ENCODE measurements at places on chromosomes 13 and 19.

DNA sequence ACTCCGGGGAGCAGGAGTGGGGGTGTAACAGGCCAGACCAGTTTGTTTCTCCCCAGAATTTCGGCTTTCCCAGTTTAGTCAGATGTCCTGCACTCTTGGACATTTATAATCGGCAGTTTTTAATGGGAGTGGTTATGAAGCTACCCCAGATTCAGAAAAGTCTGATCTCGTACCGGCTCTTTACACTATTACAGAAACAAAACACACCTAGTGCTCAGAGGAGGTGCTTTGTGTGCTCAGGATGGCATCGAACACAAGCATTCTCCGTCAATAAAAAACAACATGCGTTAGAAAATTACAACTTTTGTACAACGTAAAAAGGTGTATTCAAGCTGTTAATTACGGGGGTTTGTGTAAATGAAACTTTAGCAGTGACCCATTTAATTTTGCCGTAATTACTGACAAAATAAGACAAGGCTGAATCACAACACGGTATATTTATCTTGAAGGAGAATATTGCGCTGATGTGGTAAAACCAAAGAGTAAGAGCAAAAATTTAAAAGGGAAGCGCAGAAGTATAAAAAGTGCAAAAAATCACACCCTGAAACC lies 6.6 kb upstream of the SOX1 start:
- no peak for DNase-seq

GRCh38 chr13:46759846-46760245 lies 37.1 kb downstream of the ESD start:
- DNase-seq, result no peak

- no peak for DNase-seq
These were observed 25.5 kb downstream of the FGF14 start for GRCh38 chr13:102376318-102376717.

DNA sequence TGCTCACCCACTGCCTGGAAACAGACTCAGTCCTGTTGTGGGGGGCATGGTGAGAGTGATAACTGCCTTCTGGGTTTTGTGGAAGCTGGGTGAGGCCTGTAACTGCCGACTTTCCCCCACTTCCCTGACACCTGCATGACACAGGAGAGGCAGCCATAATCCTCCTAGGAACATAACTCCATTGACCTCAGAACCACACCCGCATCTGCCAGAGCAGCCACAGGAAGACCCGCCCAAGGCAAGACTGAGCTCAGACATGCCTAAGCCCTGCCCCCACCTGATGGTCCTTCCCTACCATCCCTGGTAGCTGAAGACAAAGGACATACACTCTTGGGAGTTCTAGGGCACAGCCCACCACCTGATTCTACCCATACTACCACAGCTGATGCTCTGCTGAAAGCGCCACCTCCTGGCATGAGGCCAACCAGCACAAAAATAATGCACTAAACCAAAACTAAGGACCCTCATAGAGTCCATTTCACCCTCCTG lies 326.7 kb downstream of the RBM26 start:
- no peak for DNase-seq

DNA sequence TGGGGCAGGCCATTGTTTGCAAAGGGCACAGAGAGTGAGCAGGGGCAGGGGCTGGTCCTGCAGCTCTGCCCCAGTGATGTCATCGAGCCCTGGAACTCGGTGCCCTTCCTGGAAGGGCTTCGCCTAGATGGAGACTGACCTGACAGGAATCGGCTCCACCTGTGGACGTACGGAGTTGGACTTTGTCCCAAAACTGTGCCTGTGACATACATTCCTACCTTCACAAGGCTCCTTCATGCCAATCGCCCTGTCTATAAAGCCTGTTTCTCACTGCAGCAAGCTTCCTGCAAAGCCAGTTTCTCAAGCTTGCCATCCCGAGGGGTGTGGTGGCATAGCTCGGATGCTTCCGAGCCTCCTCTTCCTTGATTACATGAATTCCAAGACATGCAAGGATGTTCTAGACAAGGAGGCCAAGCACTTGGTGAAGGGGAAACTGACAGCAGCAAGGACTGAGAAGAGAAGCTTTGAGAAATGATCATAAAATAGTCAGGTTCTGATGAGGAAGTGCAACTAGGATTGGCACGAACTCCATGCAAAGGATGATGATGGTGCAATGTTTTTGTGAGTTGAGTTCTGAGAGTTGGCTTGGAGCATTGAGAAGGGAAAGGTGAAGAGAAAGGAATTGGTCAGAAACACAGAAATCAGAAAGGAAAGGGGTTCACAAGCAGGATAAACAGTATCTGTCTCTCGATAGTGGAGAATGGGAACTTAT lies 73.6 kb upstream of the STK24 start:
- DNase-seq, result no peak

DNA sequence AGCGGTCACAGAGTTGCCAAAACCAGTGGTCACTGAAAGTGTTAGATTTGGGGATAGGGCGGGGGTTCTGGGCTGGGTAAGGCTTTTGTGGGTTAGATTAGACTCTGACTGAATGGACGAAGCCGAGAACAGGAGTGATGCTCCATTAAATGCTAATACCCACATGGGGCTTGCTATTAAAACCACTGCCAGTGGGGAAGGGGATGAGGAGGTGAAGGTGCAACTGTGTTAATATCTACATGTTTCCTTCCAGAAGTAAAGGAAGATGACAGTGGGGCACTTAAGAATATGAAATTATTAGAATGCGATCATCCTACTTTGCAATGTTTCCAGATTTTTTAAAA lies 573 bp upstream of the ZNF614 start:
- DNase-seq, result no peak

GRCh38 chr19:11151181-11151580 lies 4.4 kb downstream of the SPC24 start:
- DNase-seq, result no peak

GRCh38 chr13:25422153-25422552 lies 50.4 kb downstream of the ATP8A2 start:
- DNase-seq, result no peak

DNA sequence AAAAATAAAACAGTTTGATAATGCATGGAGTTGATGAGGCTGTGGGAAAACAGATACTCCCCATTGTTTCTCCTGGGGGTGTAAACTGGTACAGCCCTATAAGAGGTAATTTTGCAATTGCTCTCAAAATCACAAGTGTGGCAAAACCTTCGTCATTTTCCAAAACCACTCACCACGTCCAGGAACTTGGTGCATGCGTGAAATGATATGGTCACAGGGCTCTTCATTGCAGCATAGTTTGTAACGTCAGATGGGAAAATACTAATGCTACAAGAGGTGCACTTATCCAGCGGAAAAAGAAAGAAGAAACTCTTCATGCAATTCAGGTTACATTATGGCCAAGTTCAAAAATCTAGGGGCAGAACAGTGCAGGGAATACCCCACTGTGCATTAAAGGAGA lies 11.9 kb upstream of the PLAUR start:
- no peak for DNase-seq

- no peak for DNase-seq
These were observed 82.5 kb downstream of the KLF5 start for GRCh38 chr13:73141292-73141771.

GRCh38 chr13:31236211-31236786 lies 36.5 kb downstream of the B3GLCT start:
- no peak for DNase-seq

GRCh38 chr19:7680606-7681339 lies at the start of gene TRAPPC5:
TSS of gene TRAPPC5 (plus strand) at chr19:7680833. CDS start at chr19:7682254, 1,421 bp downstream.
- peak; percentile 95 for DNase-seq

DNA sequence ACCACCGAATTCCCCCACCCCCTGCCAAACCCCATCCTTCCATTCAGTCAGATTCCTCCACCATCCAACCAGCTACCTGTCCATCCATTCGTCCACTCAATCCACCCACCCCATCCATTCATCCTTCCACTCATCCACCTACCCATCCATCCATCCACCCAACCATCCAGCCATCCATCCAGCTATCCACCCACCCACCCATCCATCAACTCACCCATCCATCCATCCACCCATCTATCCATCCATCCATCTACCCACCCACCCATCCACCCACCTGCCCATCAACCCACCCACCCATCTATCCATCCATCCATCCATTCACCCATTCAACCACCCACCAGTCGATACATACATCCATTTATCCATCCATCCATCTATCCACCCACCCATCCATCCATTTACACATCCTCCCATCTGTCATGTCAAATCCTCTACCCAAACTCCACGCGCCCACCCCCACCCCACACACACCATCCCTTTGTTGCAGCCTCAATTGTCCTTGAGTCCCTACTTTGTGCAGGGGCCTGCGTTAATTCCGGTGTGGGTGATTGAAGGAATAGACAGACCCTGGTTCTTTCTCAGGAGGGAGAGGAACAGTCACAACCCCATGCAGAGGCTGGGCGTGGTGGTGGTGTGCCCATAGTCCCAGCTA lies 5.3 kb upstream of the SLC5A5 start:
- no peak for DNase-seq

GRCh38 chr19:35209646-35210045 lies 18.9 kb downstream of the FAM187B start:
- peak; percentile 32 for DNase-seq

DNA sequence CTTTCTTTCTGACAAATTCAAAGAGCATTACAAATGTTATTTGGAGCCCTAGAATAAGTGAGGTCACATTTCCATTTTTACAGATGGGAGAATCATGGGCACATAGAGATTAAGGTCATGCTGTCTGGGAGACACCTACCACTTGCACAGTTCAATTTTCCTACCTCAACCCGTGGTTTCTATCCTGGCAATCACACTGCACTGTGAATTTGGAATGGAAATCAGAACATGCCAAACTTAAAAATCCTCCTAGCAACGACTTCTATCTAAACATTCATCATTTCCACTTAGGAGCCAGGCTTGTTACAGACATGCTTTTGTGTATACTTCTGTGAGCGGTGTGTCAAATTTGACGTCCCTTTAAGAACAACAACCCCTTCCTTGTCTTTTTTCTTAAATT lies 251.5 kb downstream of the DNAJC15 start:
- DNase-seq, result no peak

GRCh38 chr19:16033136-16033530 lies 43.2 kb upstream of the TPM4 start:
- DNase-seq, result peak; percentile 47

GRCh38 chr13:87536899-87537298 lies 134.3 kb upstream of the SLITRK5 start:
- no peak for DNase-seq

DNA sequence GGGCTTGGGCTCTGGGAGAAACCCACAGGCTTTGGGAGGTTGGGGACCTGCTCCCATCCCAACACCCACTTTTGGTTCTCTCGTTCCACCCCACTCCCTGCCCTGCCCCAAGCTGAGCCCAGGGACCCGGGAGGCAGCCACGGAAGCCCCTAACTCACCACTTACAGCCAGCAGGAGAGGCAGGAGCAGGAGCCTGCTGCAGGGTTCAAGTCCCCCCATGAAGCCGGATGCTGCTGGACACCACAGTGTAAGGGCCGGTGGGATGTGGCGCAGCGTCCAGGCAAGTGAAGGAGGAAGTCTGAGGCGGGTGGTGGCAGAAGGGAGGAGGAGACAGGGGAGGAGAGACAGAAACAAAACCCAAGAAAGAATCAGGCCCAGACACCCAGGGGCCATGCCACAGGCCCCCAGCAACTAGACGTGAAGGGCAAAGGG lies at the start of gene TYROBP:
Gene TYROBP (minus strand): TSS at position 286 of the 432 bp plus-strand sequence. CDS start 67 bp downstream, at position 219.
- DNase-seq, result no peak

DNA sequence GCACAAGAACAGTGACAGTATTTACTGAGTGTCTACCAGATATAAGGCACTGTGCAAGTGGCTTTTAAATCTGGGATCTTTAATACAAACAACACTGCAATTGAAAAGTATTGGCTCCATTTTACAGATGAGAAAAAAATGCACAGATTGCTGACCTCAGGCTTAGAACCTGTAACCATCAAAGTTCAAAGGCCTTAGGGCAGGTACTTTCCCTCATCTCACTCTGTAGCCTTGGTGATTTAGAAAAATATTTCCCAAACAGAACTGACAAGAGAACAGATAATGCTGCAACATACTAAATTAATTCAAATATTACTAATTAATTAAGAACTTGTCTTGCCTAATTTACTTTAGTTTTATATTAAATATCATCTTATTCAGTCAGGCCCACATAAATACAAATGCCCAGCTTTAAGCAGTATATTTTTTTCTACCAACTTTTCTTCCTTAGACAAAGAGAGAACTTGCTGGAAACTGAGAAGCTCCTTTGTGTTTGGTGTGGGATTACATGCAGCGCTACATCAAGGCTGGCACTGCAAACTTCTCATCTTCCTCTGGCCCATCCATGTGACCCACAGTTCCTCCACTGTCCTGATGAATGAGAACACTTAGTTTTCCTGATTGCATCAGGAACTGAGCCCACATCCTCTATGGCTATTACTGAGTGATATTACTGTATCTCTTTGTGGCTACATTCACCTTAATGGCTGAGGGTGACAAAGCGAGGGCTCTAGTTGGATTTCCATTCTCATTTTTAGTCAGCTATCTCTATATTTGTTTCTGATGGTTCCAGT lies 302.1 kb downstream of the ENOX1 start:
- DNase-seq, result no peak

GRCh38 chr13:29844441-29844840 lies 6.0 kb downstream of the UBL3 start:
- DNase-seq, result no peak

GRCh38 chr13:101218484-101218883 lies 197.8 kb downstream of the NALCN start:
- DNase-seq, result no peak

DNA sequence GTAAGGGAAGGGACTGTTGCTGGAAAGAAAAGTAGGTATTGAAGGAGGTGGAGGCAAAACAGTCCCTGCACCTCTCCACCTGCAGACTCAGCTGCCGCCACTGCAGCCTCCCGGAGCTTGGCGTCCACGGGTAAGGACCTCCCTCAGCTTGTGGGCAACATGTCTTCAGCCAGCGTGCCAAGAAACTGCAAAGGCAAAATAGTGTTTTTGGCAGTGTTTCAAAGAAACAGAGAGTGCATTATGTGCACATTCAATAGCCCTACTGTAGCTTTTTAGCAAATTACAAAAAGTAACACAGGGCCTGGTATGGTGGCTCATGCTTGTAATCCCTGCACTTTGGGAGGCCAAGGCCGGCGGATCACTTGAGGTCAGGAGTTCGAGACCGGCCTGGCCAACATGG lies 57.4 kb downstream of the ATP11A start:
- no peak for DNase-seq

DNA sequence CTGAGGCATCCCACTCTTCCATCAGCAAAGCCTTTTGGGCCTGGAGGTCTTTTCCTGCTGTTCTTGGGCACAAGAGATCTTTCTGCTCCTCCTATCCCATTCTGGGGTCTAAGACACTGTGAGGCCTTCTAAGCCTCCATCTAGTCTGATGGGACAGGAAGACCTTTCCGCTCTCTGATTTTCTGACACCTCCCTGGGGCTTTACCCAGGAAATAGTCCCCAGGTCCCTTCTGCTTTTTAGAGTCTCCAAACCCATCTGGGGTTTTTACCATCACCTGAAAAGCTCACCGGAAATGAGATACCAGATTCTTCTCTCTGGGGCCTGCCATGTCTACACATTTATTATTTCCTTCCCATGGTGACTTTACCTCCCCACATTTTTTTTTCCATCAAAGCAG lies 21.1 kb downstream of the CLEC17A start:
- no peak for DNase-seq

Measured in activated CD8-positive, alpha-beta memory T cell treated with anti-CD3 and anti-CD28 coated beads, Interleukin-2, amount 50 U/mL, for 48 hours (primary cell).